NCI-H1930 (cell line): ENCODE measurements at places on chromosomes 16 and 17.

DNA sequence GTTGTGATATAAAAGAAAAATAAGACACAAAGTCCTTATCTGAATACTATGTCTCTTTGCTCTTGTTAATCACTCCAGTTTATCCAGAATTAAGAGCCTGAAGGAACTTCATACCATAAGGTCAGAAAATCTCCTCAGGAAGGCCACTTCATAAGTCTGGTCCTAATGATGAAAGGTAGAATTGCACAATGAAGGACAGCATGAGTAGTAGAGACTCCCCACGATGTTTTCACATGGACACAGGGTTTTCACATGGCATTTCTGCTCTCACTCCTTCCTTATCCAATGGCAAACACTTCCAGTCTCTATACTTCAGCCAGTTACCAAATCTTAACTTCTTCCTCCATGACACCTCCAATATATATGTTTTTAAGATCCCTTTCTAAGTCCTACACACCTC is 10.2 kb upstream of the C17orf78 start:
- no peak for DNase-seq

DNA sequence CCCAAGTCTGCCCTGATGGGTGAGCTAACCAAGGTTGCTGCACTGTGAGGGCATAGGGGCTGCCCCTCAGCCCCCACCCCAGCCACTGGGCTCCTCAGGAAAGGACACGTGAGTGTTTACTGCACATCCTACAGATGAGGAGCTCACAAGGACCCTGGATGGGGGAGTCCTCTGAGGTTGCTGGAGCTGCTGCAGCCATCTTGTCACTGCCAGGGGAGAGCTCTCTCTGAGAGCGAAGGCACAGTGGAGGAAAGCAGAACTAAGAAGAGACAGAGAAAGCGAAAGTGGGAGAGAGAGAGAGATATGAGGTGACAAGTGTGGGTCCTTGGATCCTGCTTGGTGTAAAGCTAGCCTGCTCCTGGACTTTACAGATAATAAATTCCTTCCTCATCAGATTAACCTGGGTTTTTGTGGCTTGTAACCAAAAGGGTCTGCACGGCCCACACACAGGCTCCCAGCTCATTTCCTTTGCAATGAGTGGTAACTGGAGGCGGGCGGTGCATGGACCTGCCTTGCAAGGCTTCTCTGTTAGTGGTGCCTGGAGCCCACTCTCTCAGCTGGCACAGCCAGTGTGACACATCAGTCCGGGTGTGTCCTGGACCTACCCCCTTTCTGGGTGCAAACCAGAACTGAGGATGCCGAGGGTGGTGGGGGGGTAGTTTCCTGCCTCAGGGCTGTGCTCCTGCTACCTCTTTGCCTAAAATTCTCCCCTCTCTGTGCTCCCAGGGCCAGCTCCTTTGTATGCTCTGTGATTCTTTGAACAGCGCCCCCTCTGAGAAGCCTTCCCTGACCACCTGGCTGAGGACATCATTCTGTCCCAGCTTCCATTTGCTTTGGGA is 14.2 kb downstream of the SNX20 start:
- DNase-seq = no peak

DNA sequence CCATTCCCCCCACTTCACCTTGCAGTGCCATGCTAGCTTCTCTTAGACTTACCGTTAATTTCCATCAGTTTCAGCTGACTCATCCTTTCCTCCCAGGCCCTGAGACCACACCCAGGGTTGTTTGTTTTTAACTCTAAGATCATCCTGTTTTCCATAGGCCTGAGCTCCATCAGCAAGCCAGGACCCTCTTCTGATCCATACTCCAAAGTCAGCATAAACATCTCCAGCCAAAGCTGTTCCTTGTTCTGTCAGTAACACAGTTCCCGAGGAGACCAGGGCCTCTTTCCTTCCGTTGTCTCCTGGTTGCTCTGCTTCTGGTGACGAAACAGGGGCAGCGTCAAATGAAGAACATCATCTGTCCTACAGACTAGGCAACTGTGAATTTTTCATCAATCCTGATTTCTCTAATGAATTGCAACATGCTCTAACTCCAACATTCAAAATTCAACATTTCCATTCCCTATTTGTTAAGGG is 83.8 kb upstream of the HNF1B start:
- no peak for DNase-seq

DNA sequence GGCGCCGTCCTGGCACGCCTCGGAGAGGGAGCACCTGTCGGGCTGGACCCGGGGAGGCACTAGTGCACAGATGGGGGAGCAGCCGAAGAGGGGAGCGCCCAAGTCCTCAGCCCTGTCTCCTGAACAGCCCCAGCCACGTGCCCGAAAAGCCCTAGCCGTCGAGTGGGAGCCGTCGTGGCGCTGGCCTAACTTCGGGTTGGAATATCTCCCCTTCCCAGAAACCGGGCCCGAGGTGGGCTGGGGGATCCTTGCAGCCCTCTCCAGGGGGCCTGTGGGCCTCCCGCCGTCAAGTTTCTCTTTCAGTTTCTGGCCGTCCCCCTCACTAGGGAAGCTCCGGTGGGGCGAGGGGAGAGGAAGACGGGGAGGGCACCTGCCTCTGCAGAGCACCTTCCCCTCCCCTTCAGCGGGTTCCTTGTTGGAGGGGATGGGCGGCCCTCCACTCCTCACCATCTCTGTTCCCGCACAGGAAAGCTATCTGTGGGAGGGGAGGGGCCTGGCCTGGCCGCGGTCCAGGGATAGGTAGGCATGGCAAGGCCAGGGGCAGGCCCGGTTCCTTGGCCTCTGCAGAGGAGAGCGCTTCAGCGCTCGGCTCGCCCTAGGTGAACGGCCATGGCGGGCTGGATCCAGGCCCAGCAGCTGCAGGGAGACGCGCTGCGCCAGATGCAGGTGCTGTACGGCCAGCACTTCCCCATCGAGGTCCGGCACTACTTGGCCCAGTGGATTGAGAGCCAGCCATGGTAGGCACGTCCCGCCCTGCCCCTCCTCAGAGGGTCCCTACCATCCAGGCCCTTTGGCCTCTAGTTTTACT is 709 bp downstream of the STAT5A start:
- no peak for DNase-seq

GRCh38 chr17:77182205-77183172 is 41.7 kb downstream of the SEC14L1 start:
- DNase-seq = no peak

DNA sequence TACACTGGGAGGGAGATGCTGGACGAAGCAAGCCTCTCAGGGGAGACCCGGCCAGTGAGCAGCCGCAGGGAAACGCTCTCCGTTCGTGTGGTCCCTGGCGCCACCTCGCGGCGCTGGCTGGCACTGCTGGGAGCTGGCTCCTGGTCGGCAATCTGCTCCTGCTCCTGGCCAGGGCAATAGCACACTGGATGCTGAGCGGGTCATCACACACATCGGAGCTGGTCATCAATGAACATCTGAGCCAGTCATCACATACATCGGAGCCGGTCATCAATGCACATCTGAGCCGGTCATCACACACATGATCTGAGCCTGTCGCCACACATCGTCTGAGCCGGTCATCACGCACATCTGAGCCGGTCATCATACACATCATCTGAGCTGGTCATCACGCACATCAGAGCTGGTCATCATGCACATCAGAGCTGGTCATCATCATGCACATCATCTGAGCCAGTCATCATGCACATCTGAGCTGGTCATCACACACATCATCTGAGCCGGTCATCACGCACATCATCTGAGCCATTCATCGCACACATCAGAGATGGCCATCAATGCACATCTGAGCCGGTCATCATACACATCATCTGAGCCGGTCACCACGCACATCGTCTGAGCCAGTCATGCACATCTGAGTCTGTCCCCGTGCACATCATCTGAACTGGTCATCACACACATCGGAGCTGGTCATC is 217.3 kb downstream of the RBFOX3 start:
- DNase-seq = peak; percentile 34
